ENCODE measurements at places on chromosomes 1 and 21.

- no peak for DNase-seq
Observed at GRCh38 chr1:30721341-30721793, 2.0 kb downstream of the MATN1 start.

GRCh38 chr1:159826441-159827101, at the start of gene SLAMF8:
Gene SLAMF8, plus strand, starts transcription at chr1:159826873. Its CDS starts 26 bp downstream, at chr1:159826899.
- peak; percentile 97 for DNase-seq

DNA sequence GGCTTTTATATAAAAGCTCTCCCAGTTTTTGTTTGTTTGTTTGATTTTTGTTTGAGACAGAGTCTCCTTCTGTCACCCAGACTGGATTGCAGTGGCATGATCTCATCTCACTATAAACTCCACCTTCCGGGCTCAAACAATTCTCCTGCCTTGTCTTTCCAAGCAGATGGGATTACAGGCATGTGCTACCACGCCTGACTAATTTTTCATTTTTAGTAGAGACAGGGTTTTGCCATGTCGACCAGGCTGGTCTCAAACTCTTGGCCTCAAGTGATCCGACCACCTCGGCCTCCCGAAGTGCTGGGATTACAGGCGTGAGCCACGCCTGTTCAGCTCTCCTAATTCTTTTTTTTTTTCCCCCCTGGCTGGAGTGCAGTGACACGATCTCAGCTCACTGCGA, 4.4 kb downstream of the PCAT6 start:
- no peak for DNase-seq

DNA sequence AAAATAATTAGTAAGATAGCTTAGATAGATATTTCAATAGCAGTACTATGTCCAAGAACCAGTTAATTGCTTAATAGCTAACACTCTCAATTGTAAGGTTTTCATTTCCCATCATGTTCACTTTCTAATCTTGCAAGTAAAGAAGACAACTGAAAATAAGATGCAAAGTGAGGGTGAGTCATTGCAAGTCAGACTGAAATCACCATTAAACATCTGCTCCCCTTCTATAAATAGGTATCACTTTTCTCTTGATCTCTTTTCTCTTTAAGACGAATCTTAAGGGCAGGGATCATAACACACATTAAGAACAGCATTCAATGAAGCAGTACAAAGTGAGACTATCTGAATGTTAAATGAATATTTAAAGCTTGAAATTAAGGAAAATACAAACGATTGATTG, 40.4 kb downstream of the UBR4 start:
- peak; percentile 48 for DNase-seq

Data from inflammatory macrophage treated with lipopolysaccharide for 4 hours (primary cell).